ENCODE measurements at places on chromosomes 5 and 9.
A peak's percentile ranks its signal among the peaks of the same experiment; 100 is the strongest.

DNA sequence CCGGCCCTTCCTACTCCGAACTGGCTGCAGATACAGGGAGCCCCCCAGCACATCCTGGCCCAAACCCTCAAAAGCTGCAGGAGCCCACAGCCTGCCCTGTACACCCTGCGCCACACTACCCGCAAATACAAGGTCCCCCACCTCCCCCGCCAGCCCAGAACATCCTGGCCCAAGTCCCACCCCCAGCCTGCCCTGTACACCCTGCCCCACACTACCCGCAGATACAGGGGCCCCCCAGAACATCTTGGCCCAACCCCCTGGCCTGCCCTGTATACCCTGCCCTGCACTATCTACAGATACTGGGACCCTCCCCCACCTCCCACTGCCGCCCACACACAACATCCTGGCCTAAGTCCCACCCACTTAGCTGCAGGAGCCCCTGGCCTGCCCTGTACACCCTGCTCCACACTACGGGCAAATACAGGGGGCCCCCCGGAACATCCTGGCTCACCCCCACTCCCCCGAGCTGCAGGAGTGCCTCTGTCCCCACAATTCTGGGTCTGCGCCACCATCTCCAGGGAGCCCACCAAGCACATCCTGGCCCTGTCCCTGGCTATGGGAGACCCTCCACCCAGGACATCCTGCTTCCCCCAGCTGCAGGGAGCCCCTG lies 8.3 kb downstream of the LPCAT1 start:
- peak; percentile 14 for DNase-seq

DNA sequence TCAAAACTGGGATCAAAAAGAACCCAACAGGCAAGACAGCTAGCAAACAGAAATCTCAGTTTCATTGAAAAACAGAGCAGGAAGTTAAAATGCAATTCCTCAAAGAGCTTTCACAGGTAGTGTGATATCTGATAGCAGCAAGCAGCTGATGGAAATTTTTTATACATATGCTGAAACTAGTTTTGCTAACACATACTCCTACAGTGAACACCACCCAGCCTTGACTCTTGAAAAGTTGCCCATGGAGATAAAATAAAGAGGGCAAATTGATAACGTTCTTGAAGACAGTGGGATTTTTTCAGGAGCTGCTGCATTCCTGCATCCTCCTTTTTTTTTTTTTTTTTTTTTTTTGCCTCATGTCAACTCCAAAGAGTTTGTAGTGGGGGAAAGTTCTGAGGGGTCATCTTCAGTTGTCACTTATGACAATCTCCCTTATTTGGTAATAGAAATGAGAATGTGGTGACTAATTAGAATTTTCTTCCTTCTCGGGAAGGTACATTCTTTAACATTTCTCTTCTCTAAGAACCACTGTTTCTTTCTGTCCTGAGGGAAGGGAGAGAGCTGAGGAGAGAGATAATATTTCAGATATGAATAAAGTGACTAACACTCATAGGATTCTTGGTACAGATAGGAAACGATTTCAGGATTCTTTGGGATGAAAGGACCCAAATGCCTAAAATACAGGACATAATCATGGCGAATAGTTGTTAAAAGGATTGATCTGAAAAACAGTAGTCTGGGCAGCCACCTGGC lies 24.6 kb downstream of the SH3RF2 start:
- no peak for DNase-seq

DNA sequence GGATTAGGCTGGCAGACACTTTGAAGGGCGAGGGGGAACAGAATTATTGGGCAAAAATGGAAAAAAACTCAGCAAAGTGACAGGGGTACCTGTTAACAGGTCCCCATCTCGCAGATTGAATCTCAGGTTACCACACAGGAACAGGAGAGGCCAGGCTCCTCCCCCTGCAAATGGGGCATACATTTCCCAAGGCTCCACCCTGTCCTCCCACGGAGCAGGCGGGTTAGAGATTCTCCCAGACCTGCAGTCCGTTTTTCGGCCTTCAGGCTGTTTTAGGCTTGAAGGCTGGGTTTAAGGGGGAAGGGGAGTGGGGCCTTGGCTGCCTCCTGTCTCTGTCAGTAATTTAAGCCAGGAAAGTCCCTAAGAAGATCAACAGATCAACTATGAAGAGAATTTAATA lies 42.7 kb downstream of the LRRC70 start:
- DNase-seq, result no peak

DNA sequence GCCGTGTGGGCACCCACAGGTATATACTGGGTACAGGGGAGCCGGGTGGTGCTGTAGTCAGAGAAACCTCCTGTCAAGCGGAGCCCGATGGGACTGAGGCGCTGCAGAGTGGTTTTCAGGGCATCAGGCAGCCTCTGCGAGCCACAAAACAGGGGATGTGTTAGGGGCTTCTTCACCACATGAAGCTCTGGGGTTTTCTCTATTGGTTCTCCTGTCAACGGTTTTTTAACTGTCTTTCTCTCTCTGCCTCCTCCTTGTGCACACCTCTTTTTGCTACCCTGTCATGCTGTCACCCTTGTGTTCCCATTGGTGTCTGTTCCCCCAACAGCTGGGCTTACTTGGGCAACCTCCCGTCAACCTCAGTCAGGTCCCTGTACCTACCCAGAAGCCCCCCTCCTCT lies 19.9 kb downstream of the RALGPS1 start:
- no peak for DNase-seq

- no peak for DNase-seq
Observed at GRCh38 chr5:133150909-133151544, 99.2 kb downstream of the HSPA4 start.

DNA sequence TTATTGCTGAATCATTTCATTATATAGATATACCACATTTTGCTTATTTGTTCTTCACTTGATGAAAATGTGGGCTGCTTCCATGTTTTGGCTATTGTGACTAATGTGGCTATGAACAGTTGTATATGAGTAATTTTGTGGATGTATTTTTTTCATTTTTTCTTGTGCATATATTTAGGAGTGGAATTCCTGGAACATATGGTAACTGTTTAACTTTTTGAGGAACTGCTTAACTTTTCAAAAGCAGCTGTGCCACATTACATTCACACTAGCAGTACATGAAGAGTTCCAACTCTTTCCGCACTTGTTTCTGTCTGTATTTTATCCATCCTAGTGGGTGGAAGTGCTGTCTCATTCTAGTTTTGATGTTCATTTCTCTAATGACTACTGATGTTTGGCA lies 67.8 kb downstream of the JAK2 start:
- DNase-seq, result no peak

GRCh38 chr9:114366334-114367128 lies 21.3 kb downstream of the AKNA start:
- no peak for DNase-seq

GRCh38 chr5:176836811-176837706 lies 26.7 kb downstream of the UNC5A start:
- DNase-seq, result no peak

- DNase-seq, result no peak
Observed at GRCh38 chr9:83065233-83065632, 2.3 kb upstream of the RASEF start.

DNA sequence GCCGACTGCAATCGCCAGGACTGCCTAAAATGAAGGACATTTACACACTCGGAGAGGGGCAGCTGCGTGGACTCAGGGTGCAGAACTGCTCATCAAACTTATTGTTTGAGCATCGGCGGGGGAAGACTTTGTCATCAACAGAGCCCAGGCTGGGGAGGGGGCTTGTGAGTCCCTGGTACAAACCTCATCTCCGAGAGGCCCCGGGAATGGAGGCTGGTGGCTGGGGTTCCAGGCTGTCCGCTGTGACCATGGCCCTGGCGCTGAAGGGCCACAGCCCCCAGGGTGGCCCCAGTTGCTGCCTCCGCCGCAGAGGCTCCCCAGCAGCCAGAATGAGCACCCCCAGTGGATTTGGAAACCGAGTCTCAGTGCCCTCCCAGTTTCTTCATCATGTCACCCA lies 46.1 kb upstream of the RNU6ATAC start:
- DNase-seq, result no peak

DNA sequence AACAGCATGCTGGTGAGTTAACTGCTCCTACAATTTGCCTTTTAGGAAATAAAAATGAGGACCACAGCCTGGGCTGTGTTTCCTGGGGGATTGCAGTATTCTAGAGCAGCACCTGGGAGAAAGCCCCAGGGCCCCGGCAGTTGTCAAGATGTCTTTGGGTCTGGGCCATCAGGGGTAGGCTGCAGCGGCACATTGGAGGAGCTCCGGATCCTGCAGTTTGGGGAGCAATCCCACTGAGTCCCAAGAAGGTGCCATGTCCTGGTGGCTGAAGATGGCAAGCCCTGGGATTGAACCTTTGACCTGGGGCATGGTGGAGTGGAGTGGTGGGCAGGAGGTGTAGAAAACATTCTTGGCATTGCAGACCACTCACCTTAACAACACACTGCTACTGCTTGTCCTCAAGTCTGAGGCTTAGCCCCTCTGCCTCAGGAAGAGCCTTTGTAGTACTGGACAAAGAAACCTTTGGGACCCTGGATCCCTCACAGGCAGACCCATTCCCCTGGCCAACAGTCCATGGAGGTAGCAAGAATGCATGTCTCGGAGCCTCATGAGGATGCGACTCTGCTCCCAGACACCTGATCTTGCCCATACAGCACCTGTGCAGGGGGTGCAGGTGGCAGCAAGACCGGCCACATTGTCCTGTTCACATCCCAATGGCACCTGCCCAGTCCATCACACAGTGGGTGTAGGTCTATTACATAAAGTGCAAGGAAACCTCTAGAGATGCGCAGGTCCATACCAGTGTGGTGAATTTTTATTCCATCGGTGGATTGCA lies 159.1 kb upstream of the IRX2 start:
- DNase-seq, result no peak

GRCh38 chr5:137155261-137156000 lies 343.7 kb downstream of the SPOCK1 start:
- DNase-seq, result no peak

- no peak for DNase-seq
Observed at GRCh38 chr5:69502767-69503488, 10.3 kb downstream of the OCLN start.

DNA sequence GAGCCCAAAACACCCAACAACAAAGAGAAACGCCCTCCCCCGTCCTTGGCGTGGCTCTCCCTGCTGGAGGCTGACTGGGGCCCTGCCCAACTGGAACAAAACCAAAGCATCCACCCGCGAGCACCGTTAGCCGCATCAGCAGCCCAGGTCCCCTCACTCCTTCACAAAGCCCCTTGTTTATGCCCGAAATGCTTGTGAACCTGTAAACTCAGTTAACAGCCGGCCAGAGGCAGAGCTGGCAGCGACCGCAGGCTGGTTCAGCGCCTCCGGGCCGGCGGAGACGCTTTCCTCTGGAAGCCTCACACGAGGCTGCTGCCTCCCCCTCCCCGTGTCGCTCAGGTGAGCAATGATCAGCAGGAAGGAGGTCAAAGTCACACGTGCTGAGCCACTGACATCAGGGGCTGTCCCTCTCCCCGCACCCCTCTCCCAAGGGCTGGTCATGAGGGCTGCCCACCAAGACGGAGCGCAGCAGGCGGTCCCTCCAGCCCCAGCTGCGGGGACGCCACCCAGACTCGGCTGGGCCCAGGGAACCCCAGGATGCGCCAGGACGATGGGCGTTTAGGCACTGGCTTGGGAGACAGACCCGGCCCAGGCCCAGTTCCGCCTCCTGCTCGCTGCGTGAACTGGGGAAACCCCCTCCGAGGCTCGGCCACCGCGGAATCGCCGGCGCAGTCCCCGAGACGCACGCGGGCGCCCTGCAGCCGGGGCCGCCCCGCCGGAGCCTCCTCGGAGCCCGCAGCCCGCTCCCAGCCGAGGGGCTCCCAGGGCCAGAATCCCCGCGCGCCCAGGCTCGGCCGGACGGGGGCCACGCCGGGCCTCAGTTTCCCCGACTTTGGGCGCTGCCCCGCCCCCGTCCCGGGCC lies 563 bp downstream of the SNAPC4 start:
- DNase-seq, result no peak

DNA sequence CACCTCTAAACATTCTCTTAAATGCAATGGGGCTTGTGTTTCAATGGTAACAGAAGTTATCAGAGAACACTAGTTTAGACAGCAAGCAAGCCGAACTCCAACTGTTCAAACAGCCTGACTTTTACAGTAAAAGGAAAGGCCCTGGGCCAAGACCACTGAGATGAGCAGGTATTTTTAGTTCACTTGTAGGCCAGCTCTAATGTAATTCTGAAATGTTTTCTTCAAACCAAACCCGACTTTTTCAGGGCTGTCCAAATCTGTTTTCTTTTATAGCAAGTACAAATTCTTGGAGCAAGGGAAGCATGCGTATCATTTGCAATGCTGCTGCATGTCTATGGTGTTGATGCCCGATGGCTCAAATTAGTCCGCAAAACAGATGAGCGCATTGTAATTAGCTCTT lies 192.9 kb downstream of the SLF1 start:
- no peak for DNase-seq

GRCh38 chr5:119031011-119031886 lies 39.6 kb upstream of the DMXL1 start:
- peak; percentile 26 for DNase-seq

DNA sequence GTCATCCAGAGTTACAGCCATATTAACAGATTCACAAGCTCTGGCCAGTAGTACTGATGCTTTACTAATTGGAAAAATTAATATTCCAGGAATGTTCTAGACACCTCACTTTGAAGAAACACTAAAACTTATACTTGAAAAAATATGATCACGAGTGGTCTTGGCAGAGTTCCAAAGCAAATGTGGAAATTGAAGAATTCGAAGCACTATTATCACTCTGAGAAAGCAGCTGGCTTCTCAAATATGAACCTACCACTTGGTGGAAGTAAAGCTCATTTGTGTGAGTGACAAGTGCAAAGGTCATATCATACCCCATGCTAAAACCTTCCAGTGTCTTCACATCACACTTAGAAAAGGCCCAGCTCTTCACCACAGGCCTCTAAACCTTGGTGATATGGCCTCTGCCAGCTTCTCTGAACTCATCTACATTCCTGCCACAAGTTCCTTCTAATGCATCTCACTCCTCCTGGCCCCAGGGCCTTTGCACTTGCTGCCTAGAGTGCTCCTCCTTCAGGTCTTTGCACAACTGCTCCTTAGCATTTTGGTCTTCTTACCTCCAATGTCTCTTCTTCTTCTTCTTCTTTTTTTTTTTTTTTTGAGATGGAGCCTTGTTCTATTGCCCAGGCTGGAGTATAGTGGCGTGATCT lies 175.7 kb upstream of the SMIM23 start:
- no peak for DNase-seq

DNA sequence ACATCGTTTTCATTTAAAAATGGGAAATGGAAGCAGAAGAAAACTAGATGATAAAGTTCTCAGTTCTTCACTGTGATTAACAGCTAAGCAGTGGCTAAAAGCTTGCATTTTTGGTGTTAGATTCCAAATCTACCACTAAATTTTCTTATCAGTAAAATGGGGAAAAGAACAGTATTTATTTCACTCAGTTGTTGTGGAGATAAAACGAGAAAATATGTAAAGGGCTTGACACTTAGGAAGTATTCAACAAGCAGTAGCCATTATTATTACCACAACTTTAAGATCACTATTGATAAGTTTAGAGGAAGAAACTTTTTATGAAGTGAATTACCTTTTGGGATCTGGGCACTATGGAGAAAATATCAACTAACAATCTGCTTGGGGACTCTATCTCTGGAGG lies 4.5 kb downstream of the STOM start:
- DNase-seq, result no peak

DNA sequence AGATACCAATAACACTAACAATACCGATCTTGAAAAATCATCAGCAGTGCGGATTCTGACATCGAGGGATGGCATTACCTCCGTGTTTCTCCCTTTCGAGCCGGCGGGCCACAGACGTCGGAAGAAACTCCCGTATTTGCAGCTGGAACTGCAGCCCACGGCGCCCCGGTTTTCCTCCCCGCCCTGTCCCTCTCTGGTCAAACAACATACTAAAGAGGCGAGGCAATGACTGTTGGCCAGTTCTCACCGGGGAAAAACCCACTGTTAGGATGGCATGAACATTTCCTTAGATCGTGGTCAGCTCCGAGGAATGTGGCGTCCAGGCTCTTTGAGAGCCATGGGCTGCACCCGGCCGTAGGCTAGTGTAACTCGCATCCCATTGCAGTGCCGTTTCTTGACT lies 32.8 kb downstream of the OLFM1 start:
- no peak for DNase-seq

Data from DND-41 (cell line).